A375 (cell line): ENCODE measurements at places on chromosomes 12 and 14. TPM values are rescaled to one million over a fixed set of nuclear protein-coding genes. Genes with fewer than 3 reads are reported as not detected.

The SLC22A17 gene
- 0.64 and 2.1 TPM in 2 replicates for total RNA-seq

The TAS2R43 gene
- total RNA-seq, result not detected in 2 replicates

The NANOG gene
- not detected in 2 replicates for total RNA-seq

The GLIPR1L1 gene
- not detected in 2 replicates for total RNA-seq

The ZFYVE26 gene
- total RNA-seq, result 11.7 and 17.3 TPM in 2 replicates

The RPGRIP1 gene
- total RNA-seq, result not detected in 2 replicates

The GLIPR1L2 gene
- 0.34 TPM in 1 of 2 replicates, not detected in the other for total RNA-seq

The NIN gene
- 19.8 and 20.9 TPM in 2 replicates for total RNA-seq

The FBRSL1 gene
- 11.3 and 17.9 TPM in 2 replicates for total RNA-seq

The IFI27L2 gene
- total RNA-seq, result 110 and 120 TPM in 2 replicates

The IL31 gene
- total RNA-seq, result not detected in 2 replicates
